ENCODE measurements at places on chromosomes 6 and 20.

GRCh38 chr6:89122625-89123024 lies 4.8 kb upstream of the SRSF12 start:
- peak; percentile 57 for DNase-seq

GRCh38 chr20:19868441-19868840 lies 110.4 kb downstream of the RIN2 start:
- DNase-seq: no peak

DNA sequence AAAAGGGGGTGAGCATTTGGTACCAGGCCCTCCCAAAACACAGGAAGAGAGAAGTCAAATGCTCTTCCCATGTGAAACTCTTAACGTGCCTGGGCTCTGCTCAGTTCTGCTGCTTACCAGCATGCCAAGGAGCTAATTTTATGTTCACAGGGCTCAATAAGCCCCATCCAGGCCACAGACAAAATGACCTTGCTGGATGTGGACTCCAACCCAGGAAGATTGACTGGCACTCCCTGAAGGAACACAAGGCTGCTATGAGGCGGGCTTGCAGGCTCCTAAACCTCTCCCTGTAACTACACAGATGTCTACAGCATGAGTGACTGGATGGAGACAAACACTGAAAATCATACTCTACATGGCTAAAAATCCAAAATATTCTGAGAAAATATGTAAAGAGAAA lies 50.6 kb downstream of the CHD6 start:
- DNase-seq: no peak

DNA sequence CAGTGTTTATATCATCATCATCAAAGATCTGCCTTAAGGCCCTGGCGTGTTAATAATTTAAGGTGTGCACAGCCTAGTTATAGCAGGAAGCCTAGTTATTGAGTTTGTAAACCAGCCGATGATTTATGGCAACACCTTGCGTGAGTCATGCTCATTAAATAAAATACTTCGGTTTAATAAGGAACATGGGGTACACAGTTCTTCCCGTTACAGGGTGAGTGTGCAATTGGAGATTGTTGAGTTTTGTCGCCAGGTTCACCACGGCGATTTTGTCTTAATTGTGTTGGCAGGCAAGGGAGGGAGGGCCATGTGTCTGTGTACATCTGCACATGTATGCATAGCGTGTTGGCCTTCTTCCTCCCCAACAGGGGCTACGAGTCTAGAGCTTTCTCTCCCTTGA lies 104.0 kb downstream of the TFAP2A start:
- peak; percentile 30 for DNase-seq

DNA sequence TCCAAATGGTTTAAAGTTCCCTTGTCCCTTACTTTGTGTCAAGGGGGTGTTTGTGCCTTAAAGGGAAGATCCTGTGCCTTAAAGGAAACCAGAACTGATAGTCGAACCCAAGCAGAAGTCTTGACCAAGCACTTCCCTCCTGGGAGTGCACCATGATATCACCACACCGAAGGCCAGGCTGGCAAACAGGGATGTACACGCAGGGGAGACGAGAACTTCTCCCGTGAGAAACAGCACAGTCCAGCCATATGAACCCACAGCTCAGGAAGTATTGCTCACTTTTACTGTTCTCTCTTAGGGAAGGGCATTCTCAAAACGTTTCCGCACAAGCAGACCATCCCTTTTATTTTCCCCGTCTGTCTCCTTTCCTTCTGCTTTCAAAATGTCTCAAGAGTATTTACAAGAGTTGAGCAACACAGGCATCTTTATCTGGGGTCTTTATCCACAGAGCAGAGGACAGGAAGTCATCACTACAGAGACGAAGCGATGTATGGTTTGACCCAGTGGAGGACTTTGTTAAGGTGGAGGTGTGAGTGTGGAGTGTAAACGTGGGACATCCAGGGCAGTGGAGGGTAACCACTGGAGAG lies 12.8 kb upstream of the SERPINB1 start:
- DNase-seq: no peak

- no peak for DNase-seq
These were observed 148.5 kb downstream of the EDN3 start for GRCh38 chr20:59448851-59449444.

- DNase-seq: no peak
These were observed 102.8 kb downstream of the PREX1 start for GRCh38 chr20:48724891-48725554.

DNA sequence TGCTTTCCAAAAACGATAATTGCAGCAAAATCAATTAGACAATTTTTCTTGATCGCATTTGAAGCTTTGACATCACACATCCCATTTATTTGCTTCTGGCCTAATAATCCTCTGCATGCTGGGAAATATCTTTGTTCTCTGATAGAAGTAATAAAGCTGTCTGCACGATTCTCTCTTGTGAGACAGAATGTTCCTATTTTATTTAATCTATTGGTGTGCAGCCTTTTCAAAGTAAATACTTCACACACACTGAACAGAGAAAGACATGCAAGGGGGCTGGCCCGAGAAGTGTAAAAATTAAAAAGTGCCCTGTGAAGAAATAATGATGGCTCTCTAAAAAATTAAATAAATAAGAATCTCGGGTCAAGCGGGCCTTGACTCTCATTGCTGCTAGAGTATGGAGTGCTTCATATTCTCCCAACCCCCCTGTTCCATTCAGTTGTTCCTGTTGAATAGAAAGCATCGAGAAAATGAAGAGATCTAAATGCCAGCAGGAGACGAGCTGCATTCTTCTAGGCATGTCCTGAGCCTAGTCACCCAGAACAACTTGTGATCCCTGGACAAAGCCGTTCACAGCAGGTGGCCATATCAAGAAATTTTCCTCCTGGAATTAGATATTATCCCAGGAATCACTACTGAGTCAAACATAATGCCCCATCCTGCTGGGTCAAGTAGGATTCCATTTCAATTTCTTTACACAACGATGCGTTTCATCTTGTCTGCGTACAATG lies 625.9 kb upstream of the EPHA7 start:
- no peak for DNase-seq

- DNase-seq: no peak
These were observed 1.8 kb upstream of the DDX39B start for GRCh38 chr6:31543639-31544038.

GRCh38 chr6:47655719-47656595 lies 42.4 kb upstream of the ADGRF4 start:
- DNase-seq: peak; percentile 75

DNA sequence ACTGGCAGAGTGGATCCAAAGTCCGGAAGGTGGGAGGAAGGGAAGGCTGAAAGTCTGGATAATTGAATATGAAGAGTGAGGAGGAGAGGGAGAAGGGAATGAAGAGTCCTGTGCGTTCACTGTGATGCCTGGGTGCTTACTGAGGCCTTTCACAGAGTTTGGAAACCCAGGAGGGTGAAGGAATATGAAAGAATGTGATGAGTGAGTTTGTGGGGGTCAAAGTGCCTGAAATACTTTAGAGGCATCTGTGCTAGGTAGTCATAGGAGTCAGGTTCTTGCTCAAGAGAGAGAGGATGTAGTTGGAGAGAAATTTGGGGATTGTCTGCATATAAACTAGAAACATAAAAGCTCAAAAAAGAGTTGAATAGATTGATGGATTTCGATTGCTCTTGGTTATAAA lies 20.7 kb downstream of the NKX2-4 start:
- no peak for DNase-seq

DNA sequence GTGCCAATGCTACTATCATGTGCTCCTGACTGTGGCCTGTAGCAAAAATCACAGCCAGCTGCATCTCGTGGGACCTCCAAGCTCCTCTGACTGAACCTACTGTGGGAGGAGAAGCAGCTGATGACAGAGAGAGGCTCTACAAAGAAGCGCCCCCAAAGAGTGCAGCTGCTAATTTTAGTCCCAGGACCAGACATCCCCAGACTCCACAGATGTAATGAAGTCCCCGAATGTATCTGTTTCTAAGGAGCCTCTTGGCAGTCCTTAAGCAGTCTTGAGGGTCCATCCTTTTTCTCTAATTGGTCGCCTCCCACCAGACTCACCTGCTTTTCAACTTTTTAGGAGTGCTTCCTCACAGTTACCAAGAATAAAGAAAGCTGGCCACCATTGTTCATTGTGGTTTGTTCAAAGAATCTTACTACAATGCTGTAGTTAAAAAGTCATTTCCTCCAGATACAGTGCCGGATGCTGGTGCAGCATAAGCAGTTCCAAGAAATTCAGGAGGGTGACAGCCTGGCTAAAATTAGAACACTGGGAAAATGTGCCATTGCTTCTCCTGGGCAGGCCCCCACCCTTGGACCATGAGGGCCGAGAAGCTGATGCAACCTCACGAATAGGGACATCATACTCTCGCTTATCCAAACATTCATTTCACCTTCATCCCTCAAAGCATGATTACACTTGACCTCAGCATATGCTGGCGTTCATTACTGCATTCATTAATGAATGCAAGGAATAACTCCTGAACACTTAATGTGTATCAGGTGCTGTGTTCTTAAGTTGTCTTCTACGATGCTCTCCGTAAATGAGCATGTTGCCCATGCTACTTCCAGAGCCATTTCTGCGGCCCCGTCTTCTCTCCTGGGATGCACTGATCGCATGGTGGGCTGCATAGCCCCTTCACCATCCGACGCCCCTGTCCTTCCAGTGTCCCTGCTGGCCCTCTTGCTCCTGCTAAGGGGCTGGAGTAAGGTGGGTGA lies 66.4 kb downstream of the LY86 start:
- DNase-seq: no peak

- no peak for DNase-seq
These were observed 71.5 kb upstream of the HDAC2 start for GRCh38 chr6:114042267-114043016.

DNA sequence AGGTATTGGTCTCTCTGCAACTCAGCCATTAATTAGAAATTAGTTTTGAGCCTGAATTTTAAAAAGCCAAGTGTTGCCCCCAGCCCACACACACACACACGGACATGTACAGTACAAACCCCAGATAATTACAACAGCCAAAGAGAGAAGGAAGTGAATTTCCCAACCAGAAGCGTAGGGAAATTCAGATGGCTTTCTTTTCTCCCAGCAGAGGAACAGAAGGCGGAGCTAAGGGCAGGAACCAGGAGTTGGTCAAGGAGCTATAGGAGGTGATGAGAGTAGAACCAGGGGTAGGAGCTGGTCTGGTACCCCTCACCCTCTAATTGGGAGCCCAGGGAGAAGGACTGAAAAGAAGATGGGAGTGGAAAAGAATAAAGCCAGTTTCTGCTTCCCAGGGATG lies 3.9 kb upstream of the ZBTB9 start:
- DNase-seq: no peak

DNA sequence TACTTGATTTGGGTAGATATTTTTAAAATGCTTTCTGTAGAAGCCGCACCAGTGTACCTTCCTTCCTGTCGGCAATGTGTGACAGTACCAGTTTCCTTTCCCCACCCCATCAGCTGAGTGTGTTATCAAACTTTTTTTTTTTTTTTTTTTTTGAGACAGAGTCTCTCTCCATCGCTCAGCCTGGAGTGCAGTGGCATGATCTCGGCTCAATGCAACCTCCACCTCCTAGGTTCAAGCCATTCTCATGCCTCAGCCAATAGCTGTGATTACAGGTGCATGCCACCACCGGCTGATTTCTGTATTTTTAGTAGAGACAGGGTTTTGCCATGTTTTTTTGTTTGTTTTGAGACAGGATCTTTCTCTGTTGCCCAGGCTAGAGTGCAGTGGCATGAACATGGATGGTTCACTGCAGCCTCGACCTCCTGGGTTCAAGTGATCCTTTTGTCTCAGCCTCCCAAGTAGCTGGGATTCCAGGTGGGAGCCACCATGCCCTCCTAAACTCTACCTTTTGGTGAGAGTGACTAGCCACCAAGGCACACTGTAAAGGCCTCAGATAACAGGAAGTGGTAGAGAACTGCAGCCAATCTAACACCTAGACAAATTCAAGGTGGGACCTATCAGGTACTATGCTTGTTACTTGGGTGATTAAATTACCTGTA lies 26.5 kb upstream of the ZBTB22 start:
- DNase-seq: no peak

GRCh38 chr6:35343092-35343834 lies 905 bp downstream of the PPARD start:
- DNase-seq: no peak

GRCh38 chr6:157974341-157974894 lies 7.2 kb upstream of the SYNJ2 start:
- no peak for DNase-seq

- DNase-seq: peak; percentile 81
These were observed 2.6 kb downstream of the TAGAP start for GRCh38 chr6:159042003-159042825.

DNA sequence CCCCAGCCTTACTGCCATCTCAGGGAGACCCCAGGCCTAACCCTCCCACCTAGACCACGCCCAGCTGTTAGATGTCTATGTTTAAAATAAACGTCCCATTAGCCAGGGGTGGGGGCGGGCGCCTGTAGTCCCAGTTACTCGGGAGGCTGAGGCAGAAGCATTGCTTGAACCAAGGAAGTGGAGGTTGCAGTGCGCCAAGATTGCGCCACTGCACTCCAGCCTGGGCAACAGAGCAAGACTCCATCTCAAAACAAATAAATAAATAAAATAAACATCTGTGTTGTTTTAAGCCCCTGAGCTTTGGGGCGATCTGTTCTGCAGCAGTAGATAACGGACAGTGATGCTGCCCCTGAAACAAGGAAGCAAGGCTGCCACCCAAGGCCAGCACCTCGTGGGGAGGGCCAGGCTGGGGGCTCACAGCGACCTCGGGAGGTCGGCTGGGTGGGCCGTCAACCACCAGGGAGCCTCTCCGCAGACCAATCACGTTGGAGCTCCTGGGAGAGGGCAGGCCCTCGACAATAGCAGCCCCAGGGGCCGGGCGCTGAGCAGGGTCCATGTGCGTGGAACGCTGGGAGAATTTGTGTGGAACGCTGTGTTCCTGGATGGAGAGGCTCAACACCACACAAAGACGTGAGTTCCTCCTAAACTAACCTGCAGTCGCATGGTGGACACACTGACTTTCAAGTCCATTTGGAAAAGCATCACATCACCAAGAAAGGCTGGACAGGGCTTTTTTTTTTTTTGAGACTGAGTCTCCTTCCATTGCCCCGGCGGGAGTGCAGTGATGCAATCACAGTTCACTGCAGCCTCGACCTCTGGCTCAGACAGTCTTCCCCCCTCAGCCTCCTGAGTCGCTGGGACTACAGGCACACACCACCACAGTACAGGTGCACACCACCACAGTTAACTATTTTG lies 1.0 kb upstream of the HELZ2 start:
- no peak for DNase-seq

DNA sequence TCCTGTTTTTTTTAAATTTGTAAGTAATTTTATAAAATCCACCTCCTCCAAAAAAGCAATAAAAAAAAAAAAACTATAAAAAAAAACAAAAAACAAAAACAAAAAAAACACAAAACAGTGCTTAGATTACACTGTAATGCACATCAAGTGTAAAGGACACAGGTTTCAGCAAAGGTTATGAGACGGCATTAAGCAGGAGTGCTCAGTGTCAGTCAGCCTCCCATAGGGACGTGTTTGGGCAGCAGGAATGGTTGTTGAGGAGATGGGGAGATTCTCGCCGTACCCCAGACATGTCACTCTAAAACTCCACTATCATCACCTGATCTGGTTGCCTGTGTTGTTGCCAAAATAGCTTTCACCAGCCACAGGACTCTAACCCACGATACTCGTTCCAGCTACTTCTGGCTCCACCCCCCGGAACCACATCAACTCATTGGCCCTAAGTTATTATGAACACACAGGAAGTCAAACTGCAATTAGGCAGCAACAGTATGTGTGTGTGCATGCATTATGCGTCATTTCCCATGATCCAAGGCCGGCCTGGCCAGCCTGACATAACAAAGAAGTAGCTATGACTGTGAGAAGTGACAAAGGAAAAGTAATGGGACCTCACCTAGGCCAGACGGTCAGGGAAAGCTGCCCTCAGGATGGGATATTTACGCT lies 28.7 kb downstream of the ECT2L start:
- DNase-seq: peak; percentile 2

Measured in T47D (cell line).